Stimulated activated CD4-positive, alpha-beta T cell treated with anti-CD3 and anti-CD28 coated beads, Interleukin-15, amount 100 ng/mL, for 1 hour (primary cell): ENCODE measurements at places on chromosomes 2 and 18.

GRCh38 chr2:134838143-134838620 is at the start of gene ACMSD:
Gene ACMSD, plus strand, starts transcription at chr2:134838616. Its CDS starts 67 bp downstream, at chr2:134838683.
- DNase-seq = no peak

DNA sequence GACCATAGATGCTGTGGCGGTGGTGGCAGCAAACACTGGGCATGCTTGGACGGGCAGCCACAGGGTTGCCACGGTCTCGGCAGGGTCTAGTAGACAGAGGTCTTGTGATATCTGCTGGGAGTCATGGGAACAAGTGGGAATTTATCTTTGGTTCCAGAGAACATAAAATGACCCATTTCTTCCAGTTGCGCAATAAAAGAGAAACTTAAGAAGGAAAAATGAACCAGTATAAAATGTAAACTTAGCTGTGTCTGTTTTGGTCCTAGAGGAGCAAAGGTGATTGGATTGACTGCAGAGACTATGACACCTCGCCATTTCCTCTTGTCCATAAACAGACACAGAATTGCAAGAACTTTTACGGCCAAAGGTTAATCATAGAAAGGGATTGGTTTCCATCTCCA is 132.6 kb upstream of the RBBP8 start:
- DNase-seq = no peak

- DNase-seq = no peak
Measured at GRCh38 chr2:126506786-126507185, 149.2 kb upstream of the GYPC start.

GRCh38 chr2:160909781-160910242 is 250.4 kb upstream of the TANK start:
- no peak for DNase-seq

DNA sequence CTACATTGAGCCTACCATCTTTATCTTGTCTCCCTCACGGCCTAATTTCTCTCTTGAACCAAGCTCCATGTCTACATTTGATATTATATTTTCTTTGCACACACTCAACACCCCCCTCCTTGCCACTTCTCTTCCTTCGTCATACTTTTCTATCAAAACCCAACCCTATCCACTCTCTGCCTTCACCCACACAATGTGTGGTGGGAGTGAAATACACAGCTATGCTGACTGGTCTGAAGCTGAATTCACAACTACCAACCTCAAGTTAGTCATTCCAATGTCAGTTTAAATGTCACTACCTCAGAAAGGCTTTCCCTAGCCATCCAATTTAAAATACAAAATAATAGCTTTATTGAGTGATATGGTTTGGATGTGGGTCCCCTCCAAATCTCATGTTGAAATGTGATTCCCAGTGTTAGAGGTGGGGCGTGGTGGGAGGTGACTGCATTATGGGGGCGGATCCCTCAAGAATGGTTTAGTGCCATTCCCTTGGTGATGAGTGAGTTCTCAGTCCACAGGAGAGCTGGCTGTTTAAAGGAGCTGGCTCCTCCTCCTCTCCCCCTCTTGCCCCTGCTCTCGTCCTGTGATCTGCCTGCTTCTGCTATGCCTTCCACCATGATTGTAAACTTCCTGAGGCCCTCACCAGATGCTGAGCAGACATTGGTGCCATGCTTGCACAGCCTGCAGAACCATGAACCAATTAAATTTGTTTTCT is 112.1 kb downstream of the DTNB start:
- no peak for DNase-seq
